ENCODE measurements at places on chromosomes 2 and 18.

- no peak for DNase-seq
These were observed 18.4 kb downstream of the ATOH8 start for GRCh38 chr2:85772019-85772745.

DNA sequence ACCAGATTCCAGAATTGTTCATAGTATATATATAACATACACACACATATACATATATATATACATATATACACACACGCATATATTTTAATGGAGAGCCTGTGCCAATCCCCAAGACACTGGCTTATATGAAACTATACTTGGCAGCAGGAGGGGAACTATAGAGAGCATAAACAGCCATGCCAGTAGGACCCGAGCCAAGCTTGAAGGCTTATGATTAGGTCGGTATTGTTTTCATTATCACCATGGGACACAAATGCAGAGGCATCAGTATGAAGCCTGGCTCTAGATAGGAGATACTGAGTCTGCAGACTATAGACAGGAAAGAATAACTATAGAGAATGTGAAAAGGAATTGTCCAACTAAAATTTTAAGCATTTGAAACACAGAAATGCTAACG lies 181.2 kb downstream of the VWC2L start:
- DNase-seq = no peak

GRCh38 chr2:190636361-190636760 lies 12.5 kb upstream of the NAB1 start:
- DNase-seq = no peak

GRCh38 chr18:65592435-65592834 lies 158.4 kb upstream of the CDH7 start:
- DNase-seq = no peak

- no peak for DNase-seq
These were observed 59.8 kb downstream of the MOGAT1 start for GRCh38 chr2:222731201-222731621.

DNA sequence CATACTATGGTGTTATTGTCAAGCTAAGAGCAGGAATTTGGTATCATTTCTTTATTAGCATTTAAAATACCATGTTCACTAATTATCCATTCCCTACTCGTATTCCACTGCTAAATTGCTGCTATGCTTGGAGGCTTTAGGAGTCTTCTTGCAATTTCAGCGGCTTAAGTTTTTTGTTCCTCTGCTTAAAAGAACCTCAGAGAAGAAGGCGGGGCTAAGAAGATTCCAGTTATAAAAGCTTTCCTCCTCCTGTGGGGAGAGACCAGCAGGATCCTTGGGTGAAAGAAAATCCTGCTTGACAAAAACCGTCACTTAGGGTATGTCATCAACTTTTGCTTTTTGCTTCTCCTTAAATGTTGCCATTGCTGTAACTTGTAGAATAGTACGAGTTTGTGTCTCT lies at the start of gene TRPM8:
Gene TRPM8, plus strand, starts transcription at position 258 of the 400 bp plus-strand sequence. CDS start 9,165 bp downstream, outside the sequence.
- DNase-seq = no peak

DNA sequence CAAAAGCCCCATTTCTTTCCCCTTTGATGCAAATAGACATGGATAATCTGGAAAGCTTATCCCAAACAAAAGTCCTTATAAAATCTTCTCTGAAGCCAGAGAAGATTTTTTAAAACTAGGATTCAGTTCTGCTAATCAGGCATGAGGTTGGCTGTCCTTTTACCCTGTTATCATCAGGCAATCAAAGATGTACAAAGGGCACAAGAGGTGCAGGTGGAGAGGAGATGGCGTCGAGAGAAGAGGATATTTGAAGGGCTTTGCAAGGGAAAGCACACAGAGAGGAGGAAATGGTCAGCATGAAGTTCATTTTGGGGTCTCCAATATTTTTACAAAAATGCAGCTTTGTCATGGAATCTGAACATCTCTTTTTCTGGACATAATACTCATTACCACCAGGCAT lies 88.5 kb downstream of the KLF7 start:
- DNase-seq = no peak

GRCh38 chr2:196591621-196592022 lies 47.9 kb upstream of the CCDC150 start:
- DNase-seq = no peak

- no peak for DNase-seq
These were observed 43.8 kb upstream of the PEX13 start for GRCh38 chr2:60973705-60974104.

DNA sequence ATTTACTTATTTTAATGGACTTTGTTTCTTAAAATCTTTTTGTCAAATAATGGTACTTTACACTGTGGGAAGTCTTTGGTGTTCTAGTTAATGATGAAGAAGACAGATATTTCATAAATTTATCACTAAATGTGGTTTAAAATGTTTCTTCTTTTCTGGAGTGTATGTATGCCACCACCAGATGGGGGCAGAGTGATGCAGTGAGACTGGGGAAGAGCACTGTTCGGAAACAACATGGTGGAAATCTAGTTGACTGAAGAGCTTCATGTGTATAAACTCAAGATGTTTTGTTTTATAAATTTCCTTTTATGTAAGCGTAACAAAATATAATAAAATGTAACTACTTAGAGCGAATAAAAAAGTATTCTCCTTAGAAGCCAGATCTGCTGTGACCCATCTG lies 195.1 kb downstream of the KCNE4 start:
- no peak for DNase-seq

DNA sequence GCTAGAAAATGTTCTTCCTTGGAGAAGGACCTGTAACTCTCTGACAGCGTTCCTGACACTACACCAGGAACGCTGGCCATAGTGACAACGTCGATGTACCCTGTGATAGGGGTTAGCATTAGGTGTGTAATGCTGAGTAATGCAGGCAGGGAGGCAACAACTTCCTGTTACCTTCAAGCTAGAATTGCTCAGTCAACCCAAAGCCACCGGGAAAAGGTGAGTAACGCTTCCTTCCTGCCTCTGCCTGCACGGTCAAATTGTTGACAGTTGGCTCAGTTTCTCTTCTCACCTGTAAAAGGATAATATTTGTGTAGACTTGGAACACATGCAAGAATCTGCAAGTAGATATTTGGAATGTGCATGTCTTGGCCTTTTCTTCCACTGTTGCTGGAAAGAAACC lies 12.7 kb downstream of the FAM110C start:
- no peak for DNase-seq

DNA sequence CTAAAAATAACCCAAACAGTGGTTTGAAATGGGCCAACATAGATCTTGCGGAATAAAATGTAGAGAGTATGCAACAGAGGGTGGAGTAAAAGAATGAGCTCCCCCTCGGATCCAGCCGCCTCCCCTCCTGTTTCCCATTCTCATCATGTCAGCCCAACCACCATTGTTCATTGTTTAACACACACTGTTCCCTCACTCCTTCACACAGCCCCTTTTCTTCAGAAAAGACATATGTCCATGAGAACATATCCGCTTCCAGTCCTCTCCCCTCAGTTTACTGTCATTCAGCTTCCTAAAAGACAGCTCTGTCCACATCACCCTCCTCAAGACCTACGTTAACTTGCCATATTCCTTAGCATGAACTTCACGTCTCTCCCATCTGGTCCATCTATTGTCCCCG lies 62.9 kb upstream of the SERTAD2 start:
- no peak for DNase-seq

DNA sequence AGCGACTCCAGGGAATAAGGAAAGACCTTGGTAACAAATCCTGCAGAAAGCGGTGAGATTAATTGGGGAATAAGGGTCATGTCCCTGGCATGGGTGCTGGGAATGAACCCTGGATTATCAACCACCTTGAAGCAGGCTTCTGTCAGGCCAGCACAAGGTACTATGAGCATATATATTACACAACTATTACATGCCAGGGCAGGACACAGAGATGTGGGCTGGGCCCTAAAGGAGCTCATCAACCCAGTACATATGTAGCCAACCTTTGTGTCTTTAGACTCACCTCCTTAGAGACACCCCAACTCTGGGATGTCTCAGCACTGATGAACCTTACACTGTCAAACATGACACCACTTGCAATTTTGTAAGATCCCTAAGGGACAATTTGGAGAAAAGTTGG lies 3.4 kb downstream of the SFXN5 start:
- DNase-seq = no peak

DNA sequence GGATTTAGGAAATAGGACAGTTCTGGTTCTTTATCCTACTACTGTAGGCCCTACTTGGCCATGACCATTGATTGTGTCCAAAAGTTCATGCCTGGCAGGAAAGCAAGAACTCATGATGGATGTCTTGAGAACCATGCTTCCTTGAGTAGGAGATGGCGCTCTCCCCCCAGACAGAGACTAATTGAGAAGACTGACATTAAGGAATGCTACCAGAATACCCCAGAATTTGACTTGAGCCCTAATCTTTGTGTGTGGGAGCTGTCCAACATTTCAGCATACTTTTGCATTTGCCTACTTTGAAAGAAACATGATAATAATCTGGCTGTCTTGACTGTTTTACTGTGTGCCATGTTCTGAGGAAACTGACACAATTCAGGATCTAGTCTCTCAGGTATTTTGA lies 23.3 kb downstream of the MAPRE3 start:
- no peak for DNase-seq

- DNase-seq = no peak
These were observed 96.7 kb upstream of the SIX3 start for GRCh38 chr2:44844651-44845270.

DNA sequence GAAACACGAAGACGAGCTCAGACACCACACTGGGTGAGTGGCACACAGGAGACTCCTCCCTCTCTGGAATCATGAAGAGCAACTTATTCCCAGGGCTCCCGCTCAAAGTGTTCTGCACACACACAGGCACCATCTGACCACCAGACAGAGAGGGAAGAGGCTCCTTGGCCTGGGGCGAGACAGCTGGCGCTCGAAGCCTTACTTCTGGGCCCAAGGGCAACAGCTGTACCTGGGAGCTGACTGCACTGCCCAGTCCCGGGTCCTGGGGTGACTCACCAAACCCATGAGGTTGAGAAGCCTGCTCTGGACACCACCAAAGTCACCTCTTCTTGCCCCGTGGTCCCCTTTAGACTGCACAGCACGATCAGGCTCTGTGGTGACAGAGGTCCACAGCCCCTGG lies 42.4 kb downstream of the ADCY3 start:
- DNase-seq = no peak

GRCh38 chr2:107730898-107731297 lies 95.8 kb upstream of the RGPD4 start:
- DNase-seq = no peak

DNA sequence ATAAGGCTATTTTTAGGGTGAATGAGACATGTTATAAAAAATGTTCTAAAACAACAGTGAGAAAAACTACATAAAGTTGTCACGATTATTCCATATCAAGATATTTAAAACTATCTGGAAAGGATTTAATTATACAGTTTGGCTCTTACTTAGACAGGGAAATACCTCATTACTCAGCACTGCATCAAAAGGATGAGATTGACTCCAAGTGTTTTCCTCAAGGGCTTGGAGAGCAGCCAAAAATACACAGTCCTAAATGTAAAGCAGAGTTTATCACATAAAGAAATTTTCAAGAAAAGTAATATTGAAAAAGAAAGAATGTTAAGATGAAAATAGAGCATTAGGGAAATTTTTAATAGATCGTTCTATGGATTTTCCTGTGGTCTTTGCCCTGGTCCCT lies 285.5 kb upstream of the NETO1 start:
- no peak for DNase-seq

DNA sequence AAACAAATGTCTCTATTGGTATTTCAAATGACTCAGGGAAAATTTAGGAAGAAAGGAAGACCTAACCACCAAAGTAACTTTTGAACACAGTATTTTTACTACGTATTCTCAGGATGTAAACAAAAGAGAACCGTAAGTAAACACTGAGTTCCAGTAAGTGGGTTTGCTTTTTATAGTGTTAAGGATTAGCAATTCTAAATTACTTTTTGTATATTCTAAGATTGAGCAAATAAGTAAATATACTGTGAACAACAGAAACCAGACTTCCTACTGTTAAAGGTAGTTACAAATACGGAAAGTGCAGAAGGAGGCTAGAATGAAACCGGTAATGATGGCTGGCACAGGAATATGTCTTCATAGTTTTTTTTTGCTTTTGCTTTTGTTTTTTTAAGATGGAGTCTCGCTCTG lies 31.5 kb downstream of the SESTD1 start:
- no peak for DNase-seq

DNA sequence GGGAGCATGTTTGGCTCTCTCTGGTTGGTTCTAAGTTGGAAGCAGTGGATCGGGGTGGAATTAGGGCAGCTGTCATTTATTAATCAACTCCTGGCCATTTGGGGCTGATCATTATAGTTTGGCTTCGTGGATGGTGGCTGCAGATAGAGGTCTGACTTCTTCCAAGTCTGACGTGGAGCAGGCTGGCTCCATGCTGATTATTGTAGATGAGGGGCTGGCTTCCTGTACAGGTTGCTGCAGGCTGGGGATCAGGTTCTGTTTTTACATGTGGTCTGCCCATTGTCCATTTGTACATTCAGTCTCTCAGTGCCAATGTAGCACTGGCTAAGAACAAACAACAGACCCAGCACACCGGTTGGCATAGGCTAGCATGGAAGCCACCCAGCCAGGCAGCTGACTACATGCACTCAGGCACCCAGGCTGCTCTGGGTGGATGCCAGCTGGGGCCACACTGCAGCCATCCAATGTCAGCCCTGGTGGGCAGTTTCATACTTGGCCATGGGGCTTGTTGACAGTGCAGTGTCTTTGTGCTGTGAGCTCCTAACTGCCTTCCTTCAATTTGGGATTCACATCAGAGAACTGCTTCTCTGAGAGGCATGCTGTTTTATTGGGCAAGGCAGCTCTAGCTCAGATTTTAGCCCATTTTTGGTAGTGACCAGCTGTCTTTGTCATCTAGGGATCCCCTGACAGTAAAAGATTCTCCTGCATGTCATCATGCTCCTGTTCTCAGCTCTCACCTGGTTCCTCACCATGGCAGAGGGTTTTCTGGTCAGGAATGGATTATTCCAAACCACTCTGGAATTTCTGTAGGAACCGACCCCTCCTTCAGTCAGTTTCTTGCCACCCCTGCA lies 25.4 kb downstream of the NPAS2 start:
- no peak for DNase-seq

GRCh38 chr2:136006658-136007057 lies 21.2 kb upstream of the DARS1 start:
- DNase-seq = no peak

GRCh38 chr18:48572402-48573126 lies 33.7 kb downstream of the CTIF start:
- no peak for DNase-seq

- DNase-seq = no peak
These were observed 554.8 kb downstream of the PIK3C3 start for GRCh38 chr18:42509750-42510415.

DNA sequence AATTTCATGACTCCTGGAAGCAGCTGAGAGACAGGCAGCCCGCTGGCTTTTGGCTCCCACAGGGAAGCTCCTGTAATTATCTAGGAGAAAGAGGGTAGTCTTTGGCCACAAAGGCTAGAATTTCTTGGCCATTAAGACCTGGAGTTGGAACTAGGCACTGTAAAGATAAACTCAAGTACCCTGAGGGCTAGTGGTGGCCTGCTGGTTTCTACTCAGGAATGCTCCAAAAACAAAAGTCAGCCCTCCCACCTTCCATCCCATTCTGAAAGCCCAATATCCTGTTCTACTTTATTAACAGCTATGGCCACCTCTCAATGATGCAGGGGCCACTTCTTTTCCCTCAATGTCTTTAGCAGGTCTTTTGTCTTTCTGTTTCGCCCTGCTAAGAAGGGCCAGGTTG lies 34.0 kb upstream of the CYP26B1 start:
- no peak for DNase-seq

GRCh38 chr2:44537264-44537663 lies 175.5 kb downstream of the CAMKMT start:
- no peak for DNase-seq

- no peak for DNase-seq
These were observed 20.4 kb downstream of the NFATC1 start for GRCh38 chr18:79416022-79416676.

Data from central memory CD8-positive, alpha-beta T cell (primary cell).